Epithelial cell of proximal tubule (primary cell): ENCODE measurements at places on chromosomes 6 and 20. TPM values are rescaled to one million over a fixed set of nuclear protein-coding genes. Genes with fewer than 3 reads are reported as not detected.

- DNase-seq = no peak
Measured at GRCh38 chr6:26300828-26301227, 64.2 kb upstream of the BTN3A2 start.

DNA sequence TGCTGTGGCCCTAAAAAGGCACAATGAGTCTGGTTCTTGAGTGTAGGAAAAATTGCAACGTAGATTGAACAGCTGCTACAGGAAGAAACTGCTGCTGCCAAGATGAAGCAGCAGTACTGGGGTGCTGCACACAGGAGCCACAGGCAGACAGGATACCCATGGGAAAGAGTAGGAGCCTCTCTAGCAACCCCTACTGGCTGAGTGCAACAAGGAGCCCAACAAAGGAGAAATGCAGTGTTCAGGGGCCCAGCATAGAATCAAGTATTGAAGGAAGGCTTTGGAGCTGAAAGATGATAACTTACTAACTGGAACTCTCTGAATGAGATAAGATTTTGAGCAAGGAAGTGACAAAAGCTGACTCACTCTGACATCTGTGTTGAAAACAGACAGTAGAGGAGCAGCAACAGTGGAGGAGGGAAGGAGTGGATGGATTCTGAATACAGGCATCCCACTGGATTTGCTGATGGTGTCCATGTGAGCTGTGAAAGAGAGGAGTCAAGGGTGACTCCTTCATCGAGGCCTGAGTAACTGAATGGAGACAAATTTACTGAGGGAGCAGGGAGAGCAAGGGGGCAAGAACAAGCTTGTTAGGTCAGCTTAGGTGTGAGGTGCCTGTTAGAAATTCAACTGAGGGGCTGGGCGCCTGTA lies 534.7 kb upstream of the JARID2 start:
- no peak for DNase-seq

GRCh38 chr6:118627724-118628123 lies 23.7 kb downstream of the CEP85L start:
- DNase-seq = no peak

DNA sequence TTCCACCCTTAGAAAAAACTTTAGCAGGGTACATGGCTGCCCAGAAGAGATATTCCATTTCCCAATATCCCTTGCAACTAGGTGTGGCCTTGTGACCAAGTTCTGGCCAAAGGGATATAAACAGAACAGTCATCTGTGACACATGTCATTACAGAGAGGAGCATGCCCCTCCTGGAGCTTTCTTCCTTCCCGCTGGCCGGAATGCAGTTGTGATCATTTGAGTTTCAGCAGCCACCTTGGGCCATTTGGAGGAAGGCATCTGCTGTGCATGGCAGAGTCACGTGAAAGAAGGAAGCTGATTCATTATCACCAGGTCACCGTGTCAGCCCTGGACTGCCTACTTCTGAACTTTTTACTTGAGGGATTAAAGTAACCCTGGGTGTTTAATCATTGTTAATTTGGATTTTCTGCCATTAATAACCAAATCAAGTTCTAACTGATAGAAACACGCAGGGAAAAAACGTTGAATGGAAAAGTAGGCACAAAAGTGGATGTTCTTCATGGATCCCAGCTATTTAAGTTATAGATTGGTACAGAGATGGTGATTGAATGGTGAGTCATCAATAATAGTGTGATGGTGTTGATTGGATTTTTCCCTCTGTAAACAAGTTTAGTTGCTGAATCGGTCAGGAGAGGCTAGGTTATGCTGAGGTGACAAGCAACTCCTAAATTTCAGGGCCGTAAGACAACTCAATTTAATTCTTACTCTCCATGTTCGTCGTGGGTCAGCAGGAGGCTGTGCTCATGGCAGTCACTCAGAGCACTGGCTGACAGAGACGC lies 80.7 kb upstream of the CCDC167 start:
- DNase-seq = no peak

DNA sequence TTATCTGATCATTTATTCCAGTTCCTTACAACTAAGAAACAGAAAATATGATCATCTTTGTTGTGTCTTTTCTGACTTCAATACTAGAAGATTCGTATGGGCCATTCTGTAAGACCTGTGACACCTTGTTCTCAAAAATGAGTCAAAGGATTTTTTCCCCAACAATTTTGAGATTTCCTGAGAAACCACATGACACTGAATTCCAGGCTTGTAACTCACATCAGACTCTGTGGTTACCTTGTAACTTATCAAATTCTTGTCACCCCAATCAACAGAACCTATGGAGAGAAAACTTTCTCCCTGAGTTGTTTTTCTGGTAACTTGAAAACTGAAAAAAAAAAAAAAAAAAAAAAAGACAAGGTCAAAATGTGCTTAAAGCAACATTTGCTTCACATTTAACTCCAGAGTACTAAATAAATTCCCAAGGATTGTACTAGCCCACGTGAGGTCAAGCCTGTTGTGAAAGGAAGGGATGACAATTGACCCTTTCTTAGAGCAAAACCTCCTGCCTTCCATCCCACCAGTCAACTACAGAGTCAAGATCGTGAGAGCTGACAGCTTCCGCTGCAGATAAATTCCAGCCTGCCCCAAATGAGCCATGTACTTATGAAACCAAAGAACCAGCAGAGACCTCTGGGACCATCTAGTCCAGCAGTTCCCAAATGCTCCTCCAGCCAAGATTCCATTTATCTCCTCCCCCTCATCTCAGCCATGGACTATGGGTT lies 140.3 kb downstream of the TBX18 start:
- DNase-seq = peak; percentile 74

- DNase-seq = no peak
Measured at GRCh38 chr6:42387336-42387735, 64.4 kb downstream of the TRERF1 start.

DNA sequence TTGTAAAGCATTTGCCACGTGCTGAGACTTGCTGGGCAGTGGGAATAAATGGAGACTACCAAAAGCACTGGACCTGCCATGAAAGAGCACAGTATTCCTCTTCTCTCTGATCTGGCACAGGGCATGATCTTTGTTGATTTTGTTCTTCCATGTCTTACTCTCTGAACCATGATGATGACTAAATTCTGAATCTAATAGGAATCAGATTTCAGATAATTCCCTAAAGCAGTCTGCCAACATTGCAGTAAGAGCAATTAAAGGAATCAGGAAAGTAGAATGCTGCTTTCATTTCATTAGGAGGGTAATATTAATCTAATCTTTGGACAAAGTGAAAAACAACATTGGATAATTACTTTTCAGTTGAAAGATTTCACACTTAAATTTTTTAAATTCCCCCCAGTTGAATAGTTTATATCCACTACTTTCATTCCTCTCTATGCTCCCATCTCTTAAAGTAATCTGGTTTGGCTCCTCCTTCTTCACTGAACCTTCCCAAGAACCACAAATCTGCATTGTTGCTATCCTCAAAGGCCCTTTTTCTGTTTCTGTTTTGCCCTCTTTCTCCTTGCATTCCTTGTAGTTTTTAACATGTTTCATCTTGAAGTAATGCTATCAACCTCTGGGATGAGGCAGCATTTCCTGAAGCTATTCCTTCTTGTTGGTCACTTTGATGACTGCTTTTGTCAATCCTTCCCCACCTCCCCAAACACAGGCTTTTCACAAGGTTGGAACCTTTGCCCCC lies 243.2 kb upstream of the TENT5A start:
- DNase-seq = no peak

The WFDC13 gene
- total RNA-seq = not detected in 2 replicates

The ADGRF5 gene
- 0.06 and 0.14 TPM in 2 replicates for total RNA-seq

GRCh38 chr6:168956884-168957730 lies 296.5 kb downstream of the THBS2 start:
- no peak for DNase-seq

DNA sequence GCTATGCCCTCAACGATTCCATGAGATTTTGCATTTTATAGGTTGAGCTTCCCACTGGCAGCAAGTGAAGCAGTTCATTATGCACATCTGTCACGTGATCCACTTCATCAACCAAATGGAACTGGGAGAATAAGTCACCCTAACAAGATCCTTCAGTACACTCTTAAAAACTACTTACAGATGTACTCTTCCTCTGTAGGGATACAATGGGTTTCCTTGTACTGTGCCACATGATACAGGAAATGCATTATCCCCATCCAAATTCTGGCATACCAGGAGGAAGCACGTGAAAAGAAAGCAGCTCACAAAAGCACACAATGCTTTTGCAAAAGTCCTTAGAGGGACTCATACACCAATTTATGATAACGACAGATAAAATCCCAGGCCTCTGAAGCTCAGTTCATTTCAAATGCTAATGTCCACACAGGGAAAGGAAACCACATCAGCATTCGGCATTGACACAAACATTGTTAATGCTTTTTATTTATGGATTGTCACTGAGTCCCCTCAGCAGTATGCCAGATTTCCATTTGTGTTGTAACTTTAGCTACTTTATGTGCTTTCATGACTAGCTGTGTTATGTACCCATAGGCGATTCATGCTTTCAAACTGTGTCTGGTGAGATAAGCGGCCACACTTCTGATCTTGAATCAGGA lies 58.1 kb upstream of the REV3L start:
- DNase-seq = no peak

The TBX18 gene
- total RNA-seq = 0.23 and 1.9 TPM in 2 replicates
